ENCODE measurements at places on chromosomes 12 and 14.
A peak's percentile ranks its signal among the peaks of the same experiment; 100 is the strongest.

DNA sequence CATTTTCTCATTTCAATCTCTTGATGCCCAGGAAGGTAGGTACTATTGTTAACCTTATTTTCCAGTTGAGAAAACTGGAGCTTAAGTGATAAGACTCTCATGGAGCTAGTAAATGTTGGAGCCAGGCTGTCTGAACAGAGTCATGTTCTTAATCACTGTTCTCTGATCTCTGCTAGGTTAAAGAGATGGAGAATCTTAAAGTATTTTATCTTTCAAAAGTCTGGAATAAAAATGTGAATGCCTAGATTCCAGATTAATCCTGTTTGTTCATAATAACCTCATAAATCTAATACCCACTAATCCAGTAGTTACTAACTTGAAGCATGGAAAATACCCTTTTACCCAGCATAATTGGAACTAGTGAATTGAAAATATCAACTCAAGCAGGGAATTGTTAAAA lies 341.0 kb upstream of the RGS6 start:
- DNase-seq, result no peak

- no peak for DNase-seq
Observed at GRCh38 chr14:47500369-47500768, 175.0 kb downstream of the MDGA2 start.

- DNase-seq, result peak; percentile 70
Observed at GRCh38 chr14:104820669-104821228, 19.8 kb downstream of the ZBTB42 start.

GRCh38 chr12:129819391-129819790 lies 84.4 kb downstream of the TMEM132D start:
- no peak for DNase-seq

- no peak for DNase-seq
Observed at GRCh38 chr14:34256223-34256622, 205.8 kb downstream of the SPTSSA start.

DNA sequence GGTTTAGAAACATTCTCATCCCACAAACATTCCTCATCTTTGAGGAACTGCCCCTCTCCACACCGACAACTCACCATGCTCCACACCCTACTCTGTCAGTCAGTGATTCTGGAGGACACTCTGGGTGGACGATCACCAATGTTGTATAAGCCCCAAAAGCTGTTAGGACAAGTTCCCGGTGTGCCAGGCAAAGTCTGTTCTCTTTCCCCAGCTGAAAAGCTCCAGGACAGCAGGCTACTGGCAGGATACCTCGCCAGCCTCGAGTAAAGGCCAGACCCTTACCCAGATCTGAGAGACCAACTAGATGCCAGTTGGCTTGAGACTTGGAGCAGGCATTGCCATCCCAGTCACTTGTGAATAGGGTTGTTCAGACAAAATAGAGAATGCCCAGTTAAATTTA lies 12.0 kb downstream of the KRT5 start:
- no peak for DNase-seq

GRCh38 chr14:67738740-67739504 lies 37.2 kb downstream of the RDH12 start:
- DNase-seq, result peak; percentile 91

- no peak for DNase-seq
Observed at GRCh38 chr12:67942724-67943123, 46.5 kb upstream of the IFNG-AS1 start.

Data from GM03348 (cell line).